IPS DF 19.7 (cell line): ENCODE measurements at places on chromosomes 7 and 10.

DNA sequence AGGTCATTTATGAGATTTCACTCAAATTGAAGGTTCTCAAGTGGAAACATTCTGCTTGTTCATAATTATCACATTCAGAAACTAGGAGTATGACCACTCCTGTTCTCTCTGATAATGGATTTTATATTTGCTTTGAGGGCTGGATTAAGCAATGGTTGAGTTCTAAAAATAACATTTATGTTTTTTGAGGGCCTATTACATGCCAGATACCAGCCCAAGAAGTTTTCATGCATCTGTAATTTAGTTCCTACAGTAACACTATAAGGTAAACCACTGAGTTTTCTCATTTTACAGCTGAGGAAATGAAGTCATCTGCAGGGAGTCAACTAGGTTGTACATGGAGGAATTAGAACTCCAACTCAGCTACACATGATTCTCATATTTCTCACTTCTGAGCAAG lies 25.5 kb upstream of the NKX2-3 start:
- no peak for DNase-seq

- DNase-seq, result no peak
These were observed 407.5 kb upstream of the PRKCQ start for GRCh38 chr10:6987536-6987945.

DNA sequence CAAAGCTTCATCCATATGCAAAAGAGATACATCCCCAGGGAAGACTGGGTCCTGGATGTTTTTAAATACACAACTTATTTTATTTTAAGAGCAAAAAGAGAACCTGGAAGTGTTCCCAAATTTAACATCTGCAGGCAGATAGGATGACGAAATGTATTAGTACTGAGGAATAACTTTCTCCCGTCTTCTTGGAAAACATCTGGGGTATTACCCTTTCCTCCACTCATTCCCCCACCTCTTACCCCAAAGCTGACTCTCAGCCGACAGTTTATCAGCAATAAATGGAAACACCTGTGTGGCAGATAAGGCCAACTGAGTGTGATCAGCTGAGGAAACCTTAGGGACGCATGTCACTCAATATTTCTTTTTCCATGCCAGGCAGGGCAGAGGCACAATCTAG lies 435.6 kb upstream of the NPVF start:
- no peak for DNase-seq

GRCh38 chr7:22824760-22825159 lies 2.1 kb upstream of the TOMM7 start:
- no peak for DNase-seq

- no peak for DNase-seq
These were observed 78.6 kb downstream of the SORCS1 start for GRCh38 chr10:107085665-107086525.

DNA sequence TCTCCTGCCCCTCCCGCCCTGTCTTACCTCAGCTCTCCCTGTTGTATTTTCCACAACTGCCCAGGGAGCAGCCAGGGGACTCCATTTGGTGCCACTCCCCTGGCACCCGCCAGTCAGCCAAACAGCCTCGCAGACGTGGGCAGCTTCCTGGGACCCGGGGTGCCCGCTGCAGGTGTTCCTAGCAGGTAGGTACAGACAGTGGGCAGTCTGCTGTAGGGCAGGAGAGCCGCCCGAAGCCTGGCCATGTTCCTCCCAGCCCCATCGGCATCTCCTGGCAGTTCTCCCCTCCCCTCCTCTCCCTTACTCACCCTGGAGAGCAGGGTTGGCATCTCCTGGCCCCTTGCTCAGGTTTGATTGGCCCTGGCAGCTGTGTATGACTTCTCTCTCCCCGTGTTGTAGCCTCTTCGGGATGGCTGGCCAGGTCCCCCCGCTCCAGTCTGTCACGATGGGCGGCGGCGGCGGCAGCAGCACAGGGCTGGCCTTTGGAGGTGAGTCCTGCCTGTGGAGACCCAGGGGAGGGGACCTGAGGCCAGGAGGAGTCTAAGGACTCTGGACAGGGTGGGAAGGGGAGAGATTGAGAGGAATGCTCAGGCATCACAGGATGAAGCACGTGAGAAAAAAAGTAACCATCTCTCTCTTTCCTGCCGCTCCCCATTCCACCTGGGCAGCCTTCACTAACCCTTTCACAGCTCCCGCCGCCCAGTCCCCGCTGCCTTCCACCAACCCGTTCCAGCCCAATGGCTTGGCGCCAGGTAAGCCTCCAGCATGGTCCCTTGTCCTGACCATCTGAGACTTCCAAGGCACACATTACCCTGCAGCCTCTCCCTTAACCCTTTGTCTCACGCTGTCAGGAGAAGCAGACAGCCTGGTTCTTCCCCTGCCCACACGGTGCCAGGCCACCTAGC lies 11.3 kb downstream of the SAP25 start:
- no peak for DNase-seq

DNA sequence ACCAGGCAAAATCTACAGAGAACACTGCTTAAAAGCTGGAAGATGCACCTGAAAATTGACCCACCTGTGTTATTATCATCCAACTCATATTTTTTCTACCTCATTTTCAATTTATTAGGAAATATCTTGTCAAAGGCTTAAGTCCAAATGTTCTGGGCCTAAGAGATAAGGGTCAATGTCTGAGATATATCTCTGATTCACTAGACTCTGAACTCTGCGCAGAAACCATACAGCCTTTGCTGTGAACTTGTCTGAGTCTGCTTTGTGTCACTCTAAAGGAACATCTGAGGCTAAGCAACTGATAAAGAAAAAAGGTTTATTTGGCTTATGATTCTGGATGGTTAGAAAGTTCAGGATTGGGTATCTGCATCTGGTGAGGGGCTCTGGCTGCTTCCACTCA lies 3.7 kb downstream of the PON1 start:
- no peak for DNase-seq

DNA sequence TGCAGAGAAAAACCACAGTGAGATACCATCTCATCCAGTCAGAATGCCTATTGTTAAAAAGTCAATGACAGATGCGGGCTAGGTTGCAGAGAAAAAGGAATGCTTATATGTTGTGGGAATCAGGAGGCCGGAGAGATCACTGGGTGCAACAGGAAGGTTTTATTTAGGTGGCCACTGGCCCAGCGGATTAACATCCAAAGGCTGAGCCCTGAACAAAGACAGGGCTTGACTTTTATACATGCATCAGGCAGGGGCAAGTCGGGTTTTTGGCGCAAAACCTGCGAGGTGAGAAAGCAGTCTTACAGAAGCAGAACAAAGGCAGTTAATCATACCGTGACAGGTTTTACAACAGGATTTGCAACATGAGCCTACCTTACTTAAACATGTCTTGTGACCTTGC lies 620 bp downstream of the ZNF117 start:
- no peak for DNase-seq

DNA sequence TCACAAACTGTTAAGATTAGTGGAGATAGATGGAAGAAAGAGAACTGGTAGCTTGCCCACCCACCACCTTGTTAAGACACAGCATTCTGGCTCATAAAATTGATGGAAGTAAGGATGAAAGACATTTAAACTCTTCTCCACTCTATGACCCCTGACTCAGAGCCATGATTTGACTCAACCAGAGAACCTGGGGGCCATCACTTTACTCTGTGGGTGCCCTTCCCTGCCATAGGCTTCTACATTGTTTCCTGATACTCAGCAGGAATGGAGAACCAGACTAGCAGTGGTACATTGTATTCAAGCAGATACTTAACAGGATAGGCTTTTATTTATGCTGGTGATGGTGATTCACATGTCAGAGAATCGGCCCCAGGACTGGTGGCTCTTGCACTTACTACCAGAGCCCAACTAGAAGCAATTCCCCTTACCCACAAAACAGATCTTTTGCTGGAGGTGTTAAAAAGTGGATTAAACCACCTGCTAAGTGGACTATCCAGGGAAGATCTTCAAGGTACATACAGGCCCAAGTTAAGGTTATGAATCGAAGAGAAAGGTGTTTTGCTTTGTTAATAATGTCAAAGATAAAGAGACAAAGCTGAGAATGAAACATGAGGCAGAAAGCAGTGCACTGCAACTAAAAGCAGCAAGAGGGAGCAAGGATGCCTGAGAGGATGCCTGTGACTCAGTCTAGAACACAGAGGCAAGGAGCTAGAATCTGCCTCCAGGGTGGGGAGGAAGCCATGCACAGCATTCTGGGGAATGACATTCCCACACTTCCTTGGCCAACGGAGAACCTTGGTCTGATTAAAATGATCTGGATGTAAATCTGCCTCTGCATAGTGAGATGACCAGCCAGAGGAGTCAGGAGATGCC lies 36.0 kb upstream of the GLI3 start:
- peak; percentile 23 for DNase-seq

GRCh38 chr10:103640436-103641181 lies 147.1 kb downstream of the NEURL1 start:
- DNase-seq, result no peak
